Activated CD4-positive, alpha-beta memory T cell treated with anti-CD3 and anti-CD28 coated beads, Interleukin-2, amount 10 ng/mL, durations not matched to agents 7 days and 5 days (primary cell): ENCODE measurements at places on chromosomes 7 and 10.
A peak's percentile ranks its signal among the peaks of the same experiment; 100 is the strongest.

- DNase-seq: no peak
Observed at GRCh38 chr10:127971963-127972615, 65.2 kb downstream of the PTPRE start.

DNA sequence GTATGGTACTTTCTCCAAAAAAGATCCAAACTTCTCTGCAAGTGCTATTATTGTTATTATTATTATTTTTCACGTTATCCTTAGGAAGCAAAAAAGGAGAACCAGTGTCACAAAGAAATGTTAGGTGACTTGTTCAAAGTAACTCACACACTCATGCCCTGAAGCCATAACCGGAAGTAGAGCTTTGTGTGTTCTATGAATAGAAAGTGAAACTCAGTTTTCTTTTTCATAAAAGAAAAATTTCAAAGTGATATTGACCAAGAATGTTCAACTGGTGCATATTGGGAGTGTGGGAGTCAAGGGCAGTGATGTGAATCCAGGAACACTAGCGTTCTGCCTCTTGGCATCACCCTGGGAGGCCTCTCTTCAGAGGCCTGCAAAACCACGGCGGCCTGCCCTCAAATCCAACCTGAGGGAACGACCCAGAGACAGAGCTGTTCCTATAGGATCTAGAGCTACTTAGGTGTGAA is 106.1 kb downstream of the PRKCQ start:
- peak; percentile 38 for DNase-seq

- no peak for DNase-seq
Observed at GRCh38 chr10:116398224-116398623, 29.4 kb upstream of the PNLIPRP3 start.

GRCh38 chr7:42946627-42946950 is 14.4 kb downstream of the MRPL32 start:
- no peak for DNase-seq

- no peak for DNase-seq
Observed at GRCh38 chr10:501596-501995, 187.9 kb downstream of the DIP2C start.

GRCh38 chr10:101256387-101256786 is 27.1 kb upstream of the LBX1 start:
- no peak for DNase-seq

DNA sequence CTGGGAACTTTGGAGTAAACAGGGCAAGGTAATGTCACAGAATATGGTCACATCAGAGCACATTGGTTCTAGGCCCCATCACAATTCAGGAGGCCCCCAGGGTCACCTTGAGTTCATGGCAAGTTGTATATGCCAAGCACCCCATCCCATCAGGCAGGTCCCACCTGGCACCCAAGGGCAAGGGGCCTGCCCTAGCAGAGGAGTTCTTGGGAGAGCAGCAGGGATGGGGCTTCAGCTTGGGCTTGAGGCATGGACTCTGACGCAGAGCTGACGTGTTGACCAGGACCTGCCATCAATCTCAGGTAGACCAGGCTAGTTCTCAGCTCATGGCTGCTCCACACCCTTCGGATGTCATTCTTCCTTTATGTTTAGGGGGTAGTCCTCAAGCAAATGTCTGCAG is 20.9 kb downstream of the PLAC9 start:
- no peak for DNase-seq

GRCh38 chr10:6667679-6668270 is 87.7 kb upstream of the PRKCQ start:
- DNase-seq: peak; percentile 57

GRCh38 chr7:149635561-149636329 is 137.6 kb downstream of the ZNF467 start:
- no peak for DNase-seq

- DNase-seq: no peak
Observed at GRCh38 chr10:34540492-34540891, 274.6 kb downstream of the PARD3 start.

- no peak for DNase-seq
Observed at GRCh38 chr10:1739751-1740150, 2.4 kb upstream of the ADARB2 start.

GRCh38 chr10:132754071-132754470 is 31.9 kb downstream of the NKX6-2 start:
- no peak for DNase-seq

- DNase-seq: no peak
Observed at GRCh38 chr7:90613088-90613498, 17.0 kb downstream of the CDK14 start.

- no peak for DNase-seq
Observed at GRCh38 chr10:34018784-34019183, 684.3 kb upstream of the NRP1 start.

DNA sequence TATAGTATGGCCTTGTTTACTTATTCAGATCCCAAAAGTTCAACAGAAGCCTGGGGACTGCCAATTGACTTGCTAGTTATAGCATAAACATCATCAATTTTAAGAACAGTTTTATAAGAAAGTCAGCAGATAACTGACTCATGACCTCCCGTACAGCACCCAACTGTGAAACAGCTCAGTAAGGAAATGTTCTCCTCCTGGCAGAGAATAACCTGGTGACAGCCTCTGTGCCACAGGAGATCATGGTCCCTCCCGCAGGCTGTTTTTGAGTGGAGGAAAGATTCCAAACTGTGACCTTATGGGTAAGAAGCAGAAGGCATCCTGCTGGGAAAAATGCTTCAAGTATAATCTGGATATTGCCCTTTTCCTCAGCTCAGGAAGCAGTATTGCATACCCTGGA is 182.5 kb downstream of the SEMA3D start:
- no peak for DNase-seq
